ENCODE measurements at places on chromosomes 2 and 18.

DNA sequence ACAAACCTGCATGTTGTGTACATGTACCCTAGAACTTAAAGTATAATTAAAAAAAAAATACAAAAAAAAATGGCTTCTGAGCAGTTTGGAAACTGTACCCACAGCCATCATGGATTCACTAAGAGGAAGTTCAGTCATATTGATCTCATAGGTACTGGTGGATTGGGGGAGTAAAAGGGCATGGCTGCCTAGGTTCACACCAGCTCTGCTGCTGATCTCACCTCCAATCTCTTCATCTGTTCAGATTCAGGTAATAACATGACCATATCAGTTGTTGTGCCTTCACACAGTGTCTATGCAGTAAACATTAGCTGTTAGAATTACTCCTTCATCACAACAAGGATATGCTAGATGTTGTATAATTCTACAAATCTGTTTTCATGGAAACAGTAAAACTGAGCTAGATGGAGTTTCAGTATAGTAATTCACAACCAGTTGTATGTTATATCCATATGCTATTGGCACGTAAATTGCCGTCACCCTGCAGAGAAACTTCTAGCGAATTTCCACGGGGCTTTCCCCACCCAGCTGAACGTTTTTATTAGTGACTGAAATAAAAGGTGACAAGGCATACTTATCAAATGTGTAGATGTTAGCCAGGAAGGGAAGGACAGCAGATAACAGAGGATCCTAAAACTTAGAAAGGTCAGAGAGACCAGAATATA lies 59.3 kb upstream of the ITM2C start:
- no peak for DNase-seq

GRCh38 chr2:33730804-33731203 lies 131.7 kb upstream of the FAM98A start:
- no peak for DNase-seq

GRCh38 chr2:200306931-200307723 lies 634 bp downstream of the SPATS2L start:
- no peak for DNase-seq

GRCh38 chr2:144826105-144826504 lies 306.2 kb upstream of the ZEB2 start:
- DNase-seq: no peak
